ENCODE measurements at places on chromosomes 4 and X. TPM values are rescaled to one million over a fixed set of nuclear protein-coding genes. Genes with fewer than 3 reads are reported as not detected.

DNA sequence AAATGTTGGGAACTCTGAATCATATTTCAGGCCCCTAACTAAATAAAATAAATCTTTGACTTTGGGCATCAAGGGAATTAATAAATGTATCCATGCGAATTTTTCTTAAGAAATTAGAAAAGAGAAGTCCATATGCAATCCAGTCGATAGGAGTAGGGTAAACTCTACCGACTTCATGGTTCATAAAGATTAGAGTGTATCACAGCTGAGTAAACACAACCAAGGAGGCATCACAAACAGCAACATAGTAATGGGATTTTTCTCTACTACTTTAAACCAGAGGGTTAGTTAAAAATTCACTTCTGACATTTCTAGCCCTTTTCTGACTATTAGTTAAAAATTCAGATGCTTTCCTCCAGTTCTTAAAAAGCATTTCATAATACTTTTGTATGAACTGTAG, 19.9 kb downstream of the SEPTIN11 start:
- no peak for DNase-seq
- H3K4me3 ChIP-seq: no peak overlapping the region
- peaks cover 19% of the 10 kb centered on the region for H3K4me1 ChIP-seq
- no peak overlapping the region for H3K27ac ChIP-seq
- H3K27me3 ChIP-seq: no peaks in the 10 kb centered on the region

DNA sequence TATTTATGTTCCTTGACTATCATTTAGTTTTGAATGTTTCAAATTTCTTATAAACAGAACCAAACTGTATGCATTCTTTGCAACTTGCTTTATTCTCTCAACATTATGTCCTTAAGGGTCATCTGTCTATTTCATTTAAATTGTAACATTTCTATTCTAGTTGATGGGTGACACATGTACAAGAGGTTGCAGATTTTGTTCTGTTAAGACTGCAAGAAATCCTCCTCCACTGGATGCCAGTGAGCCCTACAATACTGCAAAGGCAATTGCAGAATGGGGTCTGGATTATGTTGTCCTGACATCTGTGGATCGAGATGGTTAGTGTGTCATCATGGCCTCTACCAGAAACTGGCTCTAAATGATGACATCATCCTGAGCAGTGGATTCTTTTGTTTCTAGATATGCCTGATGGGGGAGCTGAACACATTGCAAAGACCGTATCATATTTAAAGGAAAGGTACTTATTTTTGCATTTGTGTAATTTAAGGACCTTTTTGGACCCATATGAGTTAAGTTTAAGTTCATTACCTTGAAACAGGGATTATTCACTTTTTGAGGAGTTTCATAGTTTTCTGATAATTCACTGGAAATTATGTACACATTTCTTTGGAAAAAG, 6.1 kb downstream of the LIAS start:
- no peaks in the 10 kb centered on the region for H3K27me3 ChIP-seq
- peaks cover 1% of the 10 kb centered on the region for H3K4me1 ChIP-seq
- H3K4me3 ChIP-seq: no peak overlapping the region
- DNase-seq: no peak

GRCh38 chr4:163562496-163562895, 68.0 kb downstream of the TMA16 start:
- H3K4me1 ChIP-seq: no peaks in the 10 kb centered on the region
- no peak overlapping the region for H3K27ac ChIP-seq
- H3K4me3 ChIP-seq: no peak overlapping the region

DNA sequence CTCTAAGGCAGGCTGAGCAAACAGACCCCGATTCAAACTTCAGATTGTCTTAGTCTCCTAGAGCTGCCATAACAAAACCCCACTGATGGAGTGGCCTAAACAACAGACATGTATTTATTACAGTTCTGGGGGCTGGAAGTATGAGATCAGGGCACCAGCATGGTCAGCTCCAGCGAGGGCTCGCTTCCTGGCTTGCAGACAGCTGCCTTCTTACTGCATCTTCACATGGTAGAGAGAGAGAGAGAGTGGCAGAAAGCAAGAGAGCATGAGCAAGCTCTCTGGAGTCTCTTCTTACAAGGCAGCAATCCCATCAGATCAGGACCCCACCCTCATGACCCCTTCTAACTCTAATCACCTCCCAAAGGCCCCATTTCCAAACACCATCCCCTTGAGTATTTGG, 22.3 kb upstream of the SORCS2 start:
- H3K27me3 ChIP-seq: no peaks in the 10 kb centered on the region
- no peaks in the 10 kb centered on the region for H3K4me1 ChIP-seq
- no peak overlapping the region for H3K27ac ChIP-seq

GRCh38 chr4:178136736-178137345, 694.6 kb upstream of the AGA start:
- H3K27me3 ChIP-seq: no peaks in the 10 kb centered on the region
- DNase-seq: no peak

DNA sequence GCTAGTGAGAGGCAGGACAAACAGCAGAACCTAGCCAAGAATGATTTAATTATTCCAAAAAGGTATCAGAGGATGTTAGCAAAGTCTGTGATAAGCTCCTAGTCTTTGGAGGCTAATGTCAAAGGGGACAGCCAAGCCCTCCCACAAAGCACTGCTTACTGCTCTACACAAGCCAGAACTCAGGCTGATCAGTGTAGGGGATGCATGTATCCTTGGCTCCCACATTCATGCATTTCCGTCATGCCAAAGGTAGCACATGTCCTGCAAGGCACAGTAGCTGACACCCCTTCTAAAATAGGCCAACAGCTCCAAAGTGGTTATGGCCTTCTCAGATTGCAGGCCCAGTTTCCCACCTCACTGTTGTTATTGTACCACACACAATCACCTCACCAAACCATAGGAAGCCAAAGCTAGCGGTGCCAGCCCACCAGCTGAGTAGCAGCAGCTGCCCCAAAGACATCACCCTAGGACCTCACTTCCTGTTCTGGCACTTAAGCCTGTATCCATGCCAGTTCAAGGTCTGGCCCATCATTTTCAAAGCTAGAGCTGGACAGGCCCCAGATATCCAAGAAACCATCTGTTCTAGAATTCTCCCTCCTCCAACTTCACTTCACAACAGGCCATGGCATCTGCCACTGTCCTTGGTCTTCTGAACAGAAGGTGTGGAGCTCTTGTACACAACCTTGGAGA, 40.9 kb downstream of the TSPAN5 start:
- H3K27ac ChIP-seq: no peak overlapping the region
- no peaks in the 10 kb centered on the region for H3K27me3 ChIP-seq
- H3K4me3 ChIP-seq: no peak overlapping the region

DNA sequence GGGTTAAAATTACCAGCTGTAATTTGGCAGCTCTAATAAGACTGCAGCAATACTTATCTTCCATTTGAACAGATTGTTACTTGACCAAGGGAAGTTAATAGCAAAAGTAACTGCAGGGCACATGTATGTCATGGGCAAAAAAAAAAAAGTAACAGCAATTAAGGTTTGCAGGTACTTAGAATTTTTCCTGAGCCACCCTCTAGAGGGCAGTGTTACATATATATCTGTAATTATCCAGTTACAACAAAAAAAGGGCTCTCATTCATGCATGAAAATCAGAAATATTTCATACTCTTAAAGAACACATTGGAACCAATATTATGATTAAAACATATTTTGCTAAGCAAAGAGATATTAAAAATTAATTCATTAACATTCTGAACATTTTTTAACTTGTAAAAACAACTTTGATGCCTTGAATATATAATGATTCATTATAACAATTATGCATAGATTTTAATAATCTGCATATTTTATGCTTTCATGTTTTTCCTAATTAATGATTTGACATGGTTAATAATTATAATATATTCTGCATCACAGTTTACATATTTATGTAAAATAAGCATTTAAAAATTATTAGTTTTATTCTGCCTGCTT, 25.1 kb downstream of the XIAP start:
- H3K4me3 ChIP-seq: no peak overlapping the region
- no peak for DNase-seq
- no peak overlapping the region for H3K27ac ChIP-seq
- no peaks in the 10 kb centered on the region for H3K27me3 ChIP-seq
- no peaks in the 10 kb centered on the region for H3K4me1 ChIP-seq

The SERTM2 gene
- not detected for total RNA-seq

The CASP3 gene
- total RNA-seq: 11.4 TPM

Data from thoracic aorta (tissue), 2 donors.